ENCODE measurements at places on chromosomes 16 and 17.

DNA sequence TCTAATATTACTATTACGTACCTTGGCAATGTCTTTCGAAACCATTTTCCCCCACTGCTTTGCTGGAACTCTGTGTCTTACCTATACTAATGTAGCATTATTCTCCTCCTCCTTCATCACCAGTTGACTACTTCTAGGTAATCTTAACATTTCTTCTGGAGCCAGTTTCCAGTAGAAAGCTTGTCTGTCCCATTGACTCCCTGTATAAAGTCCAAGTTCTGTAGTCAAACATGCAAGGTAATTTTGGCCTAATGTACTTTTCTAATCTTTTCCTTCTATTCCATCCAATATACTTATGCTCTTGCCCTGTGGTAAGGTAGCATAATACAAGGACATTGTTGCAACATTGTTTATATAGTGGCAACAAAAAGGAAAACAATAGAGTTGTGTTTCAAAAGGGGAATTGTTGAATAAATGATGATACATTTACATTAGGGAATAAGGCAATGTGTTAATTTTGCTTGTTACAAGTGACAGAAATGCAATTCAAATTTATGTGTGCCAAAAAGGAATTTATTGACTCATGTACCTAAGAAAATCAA lies 27.9 kb downstream of the OMG start:
- DNase-seq = no peak

- no peak for DNase-seq
Measured at GRCh38 chr17:75060434-75061054, 13.5 kb downstream of the KCTD2 start.

DNA sequence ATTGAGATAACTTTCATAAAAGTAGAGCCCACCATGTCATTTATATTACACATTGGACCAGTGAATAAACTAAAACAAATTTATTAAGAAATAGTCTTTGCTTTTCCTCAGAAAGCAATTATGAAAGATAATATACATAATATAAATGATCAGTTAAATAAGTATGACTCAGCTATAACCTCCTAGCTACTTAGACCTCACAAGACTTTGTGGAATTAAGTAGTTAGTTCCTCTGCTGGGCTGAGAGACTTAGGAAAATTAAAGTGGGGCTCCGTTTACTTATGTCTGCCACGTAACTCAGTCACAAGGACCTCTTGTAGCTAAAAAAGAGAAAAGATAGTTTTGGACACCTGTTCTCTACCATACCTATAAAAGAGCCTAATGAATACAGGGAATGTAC lies 76.9 kb downstream of the MRTFB start:
- DNase-seq = no peak

DNA sequence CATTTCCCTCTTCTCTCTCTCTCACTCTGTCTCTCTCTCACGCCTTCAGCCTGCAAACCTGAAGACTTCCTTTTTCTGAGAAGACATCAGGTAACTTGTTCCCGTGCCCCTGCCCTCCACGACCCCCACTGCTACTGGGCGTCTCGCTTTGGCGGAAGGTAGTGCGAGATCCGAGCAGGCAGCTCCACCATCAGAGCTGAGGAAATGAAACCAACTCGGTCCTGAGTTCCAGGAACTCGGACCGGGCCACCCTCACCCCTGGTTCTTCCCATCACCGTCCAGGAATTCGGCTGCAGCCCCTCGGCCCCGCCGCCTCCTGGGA lies 585 bp downstream of the MLKL start:
- no peak for DNase-seq

GRCh38 chr16:56801762-56802161 lies 63.2 kb upstream of the SLC12A3 start:
- no peak for DNase-seq
